ENCODE measurements at places on chromosomes 6 and 20.

DNA sequence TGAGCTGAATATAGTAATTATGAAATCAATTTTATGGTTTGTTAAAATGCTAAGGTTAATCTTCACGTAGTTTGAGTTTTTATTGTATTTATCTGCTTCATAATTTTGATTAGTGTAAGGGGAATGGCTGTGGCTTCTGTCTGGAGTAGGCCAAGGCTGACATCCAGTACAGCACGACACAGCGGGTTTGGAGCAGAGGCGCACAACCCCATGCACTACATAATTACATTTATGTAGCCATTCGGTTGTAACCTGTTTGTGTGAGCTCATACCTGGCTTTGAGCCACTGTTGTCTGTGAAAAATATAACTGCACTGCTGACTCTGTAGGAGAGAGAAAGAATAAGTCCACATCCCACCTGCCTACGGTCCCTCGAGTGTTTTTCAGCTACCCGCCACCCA, 615.5 kb downstream of the EYS start:
- DNase-seq: no peak

- no peak for DNase-seq
Measured at GRCh38 chr6:148358196-148358785, 15.7 kb downstream of the SASH1 start.

DNA sequence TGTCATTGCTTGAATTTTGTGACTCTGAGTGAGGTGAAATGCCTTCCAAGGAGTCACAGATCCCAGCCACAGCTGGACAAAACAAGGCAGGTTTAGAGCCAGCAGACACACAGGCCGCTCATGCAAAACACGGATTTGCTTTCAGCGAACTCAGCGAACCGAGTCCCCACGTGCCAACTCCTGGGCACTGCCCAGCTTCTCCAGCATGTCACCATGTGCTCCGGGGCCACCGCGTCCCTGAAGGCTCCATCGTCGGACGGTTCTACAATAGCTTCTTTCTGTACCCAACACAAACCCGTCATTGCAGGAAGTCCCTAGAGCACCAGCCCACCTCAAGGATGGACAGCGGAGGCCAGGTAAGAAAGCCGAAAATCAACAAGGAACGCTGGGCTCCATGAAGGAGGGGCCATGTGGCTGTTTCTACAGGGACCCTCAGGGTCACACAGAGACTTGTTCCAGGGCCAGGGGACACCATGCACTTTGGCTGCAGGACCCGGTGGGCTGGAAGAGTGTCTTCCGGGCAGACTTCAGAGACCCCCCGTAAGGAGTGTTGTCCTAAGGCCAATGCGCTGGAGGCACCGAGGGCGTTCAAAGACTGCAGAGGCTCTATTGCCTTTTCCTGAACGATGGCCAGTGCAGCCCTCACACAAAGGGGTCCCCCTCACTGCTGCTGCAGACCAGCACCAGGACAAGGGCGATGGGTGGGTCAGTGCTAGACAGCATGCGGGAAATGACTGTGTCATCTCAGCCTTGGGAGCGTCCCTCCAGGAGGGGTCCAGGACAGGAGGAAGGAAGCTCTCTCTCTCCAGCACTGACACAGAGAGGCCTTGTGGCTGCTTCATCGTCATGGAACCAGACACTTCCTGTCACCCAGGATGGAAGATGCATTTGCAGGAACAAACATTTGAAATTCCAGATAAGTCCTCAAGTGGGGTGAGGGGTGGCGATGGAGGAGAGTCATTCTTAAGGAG, 19.8 kb downstream of the DACT2 start:
- no peak for DNase-seq

- no peak for DNase-seq
Measured at GRCh38 chr20:17482536-17482935, 48.6 kb downstream of the BFSP1 start.

GRCh38 chr6:153840039-153840850, 198.8 kb upstream of the OPRM1 start:
- no peak for DNase-seq

DNA sequence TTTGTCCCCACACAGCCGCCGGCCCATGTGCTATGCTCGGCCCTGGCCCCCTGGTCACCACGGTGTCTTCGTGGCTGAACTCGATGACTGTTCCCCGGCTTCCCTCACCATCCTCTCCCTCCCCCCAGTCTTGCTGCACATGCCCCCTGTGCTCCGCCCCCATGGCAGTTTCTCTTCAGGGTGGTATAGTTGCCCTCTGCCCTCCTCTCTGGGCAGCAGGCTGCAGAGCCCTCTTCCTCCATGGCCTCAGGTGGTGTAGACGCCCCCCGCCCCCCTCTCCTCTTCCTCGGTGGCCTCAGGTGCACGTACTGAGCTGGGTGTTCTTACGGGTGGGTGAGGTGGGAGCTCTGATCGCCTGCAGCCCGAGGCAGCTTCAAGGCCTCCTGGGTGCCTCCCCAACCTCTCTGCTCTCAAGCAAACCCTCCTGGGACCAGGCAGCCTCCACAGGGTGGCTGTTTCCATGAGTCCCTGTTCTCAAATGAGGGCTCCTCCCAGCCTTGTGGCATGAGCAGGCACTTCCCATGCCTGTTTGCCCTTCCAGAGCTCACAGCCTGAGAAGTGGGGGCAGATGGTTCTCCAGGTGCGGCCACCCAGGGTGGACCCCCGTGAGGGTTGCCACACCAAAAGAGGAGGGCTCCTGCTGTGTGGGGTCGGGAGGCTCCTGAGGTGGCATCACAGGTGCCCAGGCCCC, 24.8 kb downstream of the COL20A1 start:
- no peak for DNase-seq

DNA sequence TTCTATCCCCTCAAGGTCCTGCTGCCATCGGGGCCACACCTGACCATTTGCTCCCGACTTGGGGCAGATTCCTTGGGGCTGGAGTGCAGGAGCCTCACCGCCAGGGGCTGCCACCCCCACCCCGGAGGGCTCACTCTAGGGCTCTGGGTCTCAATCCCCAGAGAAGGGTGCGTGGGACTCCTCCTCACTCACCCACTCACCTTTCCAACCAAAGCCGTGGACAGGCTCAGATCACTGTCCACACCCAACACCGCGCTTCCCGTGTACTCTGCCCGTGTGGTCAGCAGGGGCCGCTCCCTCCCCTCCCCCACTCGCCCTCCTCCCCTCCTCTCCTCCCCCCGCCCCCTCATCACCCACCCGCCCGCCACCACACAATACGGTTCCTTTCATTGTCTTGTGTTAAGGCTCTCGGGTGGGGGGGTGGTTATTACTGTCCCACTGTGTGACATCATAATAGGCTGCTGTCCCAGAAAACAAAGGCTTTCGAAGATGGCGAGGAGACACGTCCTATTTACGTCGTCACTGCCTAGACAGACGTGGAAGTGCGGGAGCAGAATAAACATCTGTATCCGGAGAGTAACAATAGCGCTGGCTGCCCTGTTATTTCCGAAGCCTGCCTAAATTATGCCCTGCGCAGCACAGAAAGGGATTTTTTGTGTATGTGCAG, 85.8 kb downstream of the YTHDF1 start:
- no peak for DNase-seq

- no peak for DNase-seq
Measured at GRCh38 chr6:41494212-41495110, 51.7 kb upstream of the FOXP4 start.

GRCh38 chr6:14732844-14733757, 512.8 kb upstream of the JARID2 start:
- peak; percentile 95 for DNase-seq

- no peak for DNase-seq
Measured at GRCh38 chr6:70257768-70258273, 45.1 kb downstream of the COL9A1 start.

DNA sequence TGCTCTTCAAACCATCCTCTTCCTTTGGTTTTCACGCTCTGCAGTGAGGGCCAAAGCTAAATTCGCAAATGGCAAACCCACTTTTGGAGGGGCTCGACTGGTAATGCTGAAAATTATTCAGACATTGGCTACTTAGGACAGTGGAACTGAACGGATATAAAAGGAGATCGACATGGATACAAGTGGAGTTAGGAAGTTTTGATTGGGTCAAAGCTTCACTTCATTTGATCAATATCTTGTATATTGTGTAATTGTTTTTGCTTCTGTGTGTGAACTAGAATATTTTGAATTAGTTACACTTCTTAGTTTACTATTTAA, 1.2 kb downstream of the FAM8A1 start:
- DNase-seq: no peak

DNA sequence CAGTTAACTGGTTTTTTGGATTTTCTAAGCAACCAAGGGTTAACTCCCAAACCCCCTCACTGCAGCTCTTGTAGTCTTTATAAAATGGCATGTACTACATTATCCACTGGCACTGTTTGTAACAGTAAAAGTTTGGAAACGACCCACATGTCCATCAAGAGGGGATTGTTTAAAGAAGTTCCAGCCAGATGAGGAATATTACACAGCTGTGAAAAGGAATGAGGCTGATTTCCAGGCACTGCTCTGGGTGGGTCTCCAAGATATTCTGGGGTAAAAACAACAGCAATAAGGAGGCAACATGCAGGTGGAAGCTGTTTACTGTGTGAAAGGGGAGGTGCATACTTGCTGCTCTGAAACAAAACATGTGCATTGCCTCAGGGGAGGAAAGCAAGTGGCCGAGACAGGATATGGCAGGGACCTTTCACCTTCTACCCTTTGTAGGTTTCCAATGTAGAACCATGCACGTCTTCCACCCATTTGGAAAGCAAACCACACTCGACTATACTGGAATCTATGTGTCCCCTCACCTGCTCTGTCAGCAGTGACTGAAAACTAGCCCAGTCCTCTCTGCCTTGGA, 51.9 kb downstream of the GRM4 start:
- DNase-seq: no peak

GRCh38 chr6:39929039-39929732, 5.1 kb downstream of the MOCS1 start:
- DNase-seq: no peak

- DNase-seq: no peak
Measured at GRCh38 chr20:38159566-38159956, 5.5 kb downstream of the TGM2 start.

GRCh38 chr6:75196081-75196687, 9.7 kb downstream of the COL12A1 start:
- peak; percentile 90 for DNase-seq
